Activated T-helper 1 cell treated with anti-CD3 and anti-CD28 coated beads, Interleukin-2, amount 50 U/mL, for 16 hours (primary cell): ENCODE measurements at places on chromosomes 6 and 20.

GRCh38 chr6:35703554-35703953 is 14.8 kb upstream of the FKBP5 start:
- no peak for DNase-seq

DNA sequence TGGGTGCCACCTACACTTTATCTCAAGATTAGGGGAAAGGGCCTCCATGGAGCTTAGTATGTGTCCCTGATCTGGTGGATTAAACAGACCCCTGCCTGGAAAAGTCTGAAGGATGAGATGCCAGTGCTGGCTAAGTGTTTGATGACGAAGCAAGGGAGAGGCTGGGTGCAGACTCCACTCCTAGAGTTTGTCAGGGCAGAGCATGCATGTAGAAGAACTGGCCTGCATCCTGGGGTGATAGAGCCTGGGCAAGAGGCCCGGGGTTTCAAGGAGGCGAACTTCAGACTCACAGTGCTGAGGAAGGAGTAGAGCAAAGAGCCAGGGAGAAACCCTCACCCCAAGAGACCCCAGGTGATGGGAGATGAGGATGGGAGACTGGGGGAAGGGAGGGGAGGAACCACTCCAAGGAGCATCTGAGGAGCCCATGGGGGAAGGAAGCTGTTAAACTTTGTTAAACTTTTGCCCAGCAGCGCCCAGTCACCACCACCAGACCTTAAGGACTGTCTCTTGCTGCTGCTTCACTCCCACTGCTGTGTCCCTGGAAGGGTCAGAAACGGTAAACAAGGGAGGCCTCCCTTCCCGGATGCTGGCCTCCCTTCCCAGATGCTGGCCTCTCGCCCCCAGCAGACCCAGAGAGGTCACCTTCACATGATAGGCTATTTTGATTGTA is 61.6 kb downstream of the RPRD1B start:
- no peak for DNase-seq

DNA sequence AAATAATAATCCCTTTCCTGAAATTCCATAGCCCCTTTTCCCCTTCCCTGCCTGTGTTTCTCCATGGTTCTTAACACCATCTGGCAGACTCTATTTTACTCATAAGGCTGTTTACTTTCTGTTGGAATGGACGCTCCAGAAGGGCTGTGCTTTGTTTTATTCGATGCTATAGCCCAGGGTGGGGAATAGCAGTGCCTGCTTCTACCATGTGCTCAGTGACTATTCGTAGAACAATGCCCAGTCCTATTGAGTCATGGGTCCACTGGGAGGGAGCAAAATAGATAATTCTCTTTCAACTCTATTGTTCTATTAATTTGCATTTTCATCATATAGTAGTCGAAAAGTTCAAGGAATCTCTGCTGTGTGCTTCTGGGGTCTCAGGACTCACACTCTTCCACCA is 565.1 kb downstream of the C6orf118 start:
- DNase-seq = no peak

- DNase-seq = no peak
Observed at GRCh38 chr6:108179741-108180140, 13.9 kb downstream of the NR2E1 start.

- no peak for DNase-seq
Observed at GRCh38 chr6:19835605-19836004, 1.6 kb upstream of the ID4 start.

- no peak for DNase-seq
Observed at GRCh38 chr20:31747640-31748039, 8.6 kb downstream of the TPX2 start.
